ENCODE measurements at places on chromosomes 5 and 9. TPM values are rescaled to one million over a fixed set of nuclear protein-coding genes. Genes with fewer than 3 reads are reported as not detected.

GRCh38 chr5:133298447-133298846 lies 246.6 kb downstream of the HSPA4 start:
- no peak overlapping the region for H3K27ac ChIP-seq
- DNase-seq = no peak
- H3K36me3 ChIP-seq = no peaks in the 10 kb centered on the region
- H3K27me3 ChIP-seq = no peaks in the 10 kb centered on the region
- H3K4me1 ChIP-seq = peaks cover 12% of the 10 kb centered on the region

- no peaks in the 10 kb centered on the region for H3K4me1 ChIP-seq
- no peak overlapping the region for H3K27ac ChIP-seq
- no peak for DNase-seq
- peak overlapping the region; percentile 29 for H3K4me3 ChIP-seq
Observed at GRCh38 chr9:95570150-95570549, 53.4 kb upstream of the PTCH1 start.

LNPEP gene
- 83.4 TPM for total RNA-seq

DNA sequence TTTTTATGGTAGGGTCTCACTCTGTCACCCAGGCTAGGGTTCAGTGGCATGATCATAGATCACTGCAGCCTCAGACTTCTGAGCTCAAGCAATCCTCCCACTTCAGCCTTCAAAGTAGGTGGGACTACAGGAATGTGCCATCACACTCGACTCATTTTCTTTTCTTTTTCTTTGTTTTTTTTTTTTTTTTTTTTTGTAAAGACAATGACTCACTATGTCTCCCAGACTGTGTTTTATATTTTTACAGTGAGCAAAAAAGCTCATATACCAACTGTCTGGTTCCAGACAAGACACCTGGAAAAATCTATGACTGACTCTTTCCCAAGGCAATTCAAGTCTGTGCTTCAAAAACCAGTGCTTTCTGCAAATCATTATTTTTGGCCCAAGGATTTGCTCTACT lies 10.8 kb upstream of the FOXD1 start:
- no peak overlapping the region for H3K4me3 ChIP-seq
- no peaks in the 10 kb centered on the region for H3K36me3 ChIP-seq
- H3K4me1 ChIP-seq = no peaks in the 10 kb centered on the region
- peaks cover 10% of the 10 kb centered on the region for H3K27me3 ChIP-seq
- H3K27ac ChIP-seq = no peak overlapping the region

VAV2 gene
- total RNA-seq = 1.8 TPM

GRCh38 chr9:6959270-6960000 lies 201.7 kb downstream of the KDM4C start:
- no peak for DNase-seq
- H3K27me3 ChIP-seq = no peaks in the 10 kb centered on the region
- H3K27ac ChIP-seq = no peak overlapping the region
- H3K4me3 ChIP-seq = no peak overlapping the region

DNA sequence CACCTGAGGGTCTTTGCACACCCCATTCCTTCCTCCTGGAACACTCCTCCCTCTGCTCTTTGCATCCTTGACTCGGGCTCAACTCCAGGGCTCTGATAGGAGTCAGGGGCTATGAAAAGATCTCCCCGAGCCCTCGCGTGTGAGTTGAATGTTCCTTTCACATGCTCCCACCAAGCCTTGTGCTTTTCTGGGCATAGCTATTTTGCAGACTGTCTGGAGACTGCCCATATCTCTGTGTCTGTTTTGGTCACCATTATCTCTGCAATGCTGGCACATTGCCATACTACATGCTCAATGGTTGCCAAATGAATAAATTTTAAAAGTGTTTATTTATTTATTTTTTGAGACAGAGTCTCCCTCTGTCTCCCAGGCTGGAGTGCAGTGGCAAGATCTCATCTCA lies 56.9 kb upstream of the PLPP1 start:
- H3K36me3 ChIP-seq = no peaks in the 10 kb centered on the region
- DNase-seq = no peak
- no peak overlapping the region for H3K27ac ChIP-seq
- no peaks in the 10 kb centered on the region for H3K27me3 ChIP-seq
- peaks cover 14% of the 10 kb centered on the region for H3K4me1 ChIP-seq
- H3K4me3 ChIP-seq = no peak overlapping the region

DNA sequence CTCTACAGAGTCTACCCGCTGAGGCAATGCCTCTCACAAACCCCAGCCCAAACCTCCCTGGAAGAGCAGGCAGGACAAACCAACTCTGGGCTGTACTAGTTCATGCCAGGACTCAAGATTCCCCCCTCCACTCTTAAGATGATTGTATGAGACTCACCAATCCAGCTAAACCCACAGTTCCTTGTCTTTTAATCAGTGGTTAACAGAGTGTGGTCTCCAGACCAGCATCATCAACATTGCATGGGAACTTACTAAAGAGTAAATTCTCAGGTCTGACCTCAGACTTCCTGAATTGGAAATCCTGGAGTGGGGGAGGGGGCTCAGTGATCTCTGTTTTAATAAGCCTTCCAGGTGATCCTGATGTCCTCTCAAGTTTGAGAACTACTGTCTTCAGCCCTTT lies 240.9 kb downstream of the GAS1 start:
- no peak overlapping the region for H3K27ac ChIP-seq
- no peak overlapping the region for H3K4me3 ChIP-seq
- no peaks in the 10 kb centered on the region for H3K27me3 ChIP-seq

DNA sequence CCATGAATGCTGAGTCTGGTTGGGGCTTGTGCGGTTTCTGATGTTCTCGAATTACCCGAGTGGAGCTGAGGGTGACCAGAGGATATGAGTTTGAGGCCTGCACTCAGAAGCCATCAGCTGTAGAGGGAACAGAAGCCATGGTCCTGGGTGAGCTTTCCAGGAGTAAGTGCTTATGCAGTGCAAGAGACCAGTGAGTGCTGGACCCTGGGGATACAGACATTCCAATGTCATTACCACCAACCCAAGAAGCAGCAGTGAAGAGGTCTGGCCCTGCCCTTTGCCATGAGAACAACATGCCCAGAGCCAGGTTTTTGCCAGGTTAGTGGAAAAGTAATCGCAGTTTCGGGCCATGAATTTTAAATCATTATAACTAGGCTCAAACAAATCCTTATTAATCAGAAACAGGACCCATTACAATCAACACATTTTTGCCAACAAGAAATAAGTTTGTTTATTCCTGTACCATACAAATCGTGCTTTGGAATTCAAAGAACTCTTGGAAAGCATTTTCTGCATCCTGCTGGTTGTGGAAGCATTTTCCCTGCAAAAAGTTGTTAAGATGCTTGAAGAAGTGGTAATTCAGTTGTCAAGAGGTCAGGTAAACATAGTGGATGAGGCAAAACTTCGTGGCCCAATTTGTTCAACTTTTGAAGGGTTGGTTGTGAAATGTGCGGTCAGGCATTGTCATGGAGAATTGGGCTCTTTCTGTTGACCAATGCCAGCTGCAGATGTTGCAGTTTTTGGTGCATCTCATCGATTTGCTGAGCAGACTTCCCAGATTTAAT lies 154.6 kb downstream of the SYK start:
- no peaks in the 10 kb centered on the region for H3K36me3 ChIP-seq
- H3K4me1 ChIP-seq = no peaks in the 10 kb centered on the region
- H3K27ac ChIP-seq = no peak overlapping the region
- H3K27me3 ChIP-seq = peaks cover 13% of the 10 kb centered on the region

- H3K27me3 ChIP-seq = peaks cover 2% of the 10 kb centered on the region
- H3K4me3 ChIP-seq = no peak overlapping the region
- no peak for DNase-seq
- no peaks in the 10 kb centered on the region for H3K36me3 ChIP-seq
Observed at GRCh38 chr5:73805449-73805848, 179.5 kb downstream of the ARHGEF28 start.

GRCh38 chr5:180558232-180558631 lies 33.1 kb downstream of the SCGB3A1 start:
- no peak for DNase-seq
- no peak overlapping the region for H3K4me3 ChIP-seq
- H3K36me3 ChIP-seq = no peaks in the 10 kb centered on the region
- H3K4me1 ChIP-seq = no peaks in the 10 kb centered on the region
- H3K27ac ChIP-seq = no peak overlapping the region

GRCh38 chr5:80246995-80247729 lies 8.7 kb downstream of the SERINC5 start:
- H3K27me3 ChIP-seq = no peaks in the 10 kb centered on the region
- no peak overlapping the region for H3K4me3 ChIP-seq
- H3K36me3 ChIP-seq = peaks cover 1% of the 10 kb centered on the region
- no peak for DNase-seq

DNA sequence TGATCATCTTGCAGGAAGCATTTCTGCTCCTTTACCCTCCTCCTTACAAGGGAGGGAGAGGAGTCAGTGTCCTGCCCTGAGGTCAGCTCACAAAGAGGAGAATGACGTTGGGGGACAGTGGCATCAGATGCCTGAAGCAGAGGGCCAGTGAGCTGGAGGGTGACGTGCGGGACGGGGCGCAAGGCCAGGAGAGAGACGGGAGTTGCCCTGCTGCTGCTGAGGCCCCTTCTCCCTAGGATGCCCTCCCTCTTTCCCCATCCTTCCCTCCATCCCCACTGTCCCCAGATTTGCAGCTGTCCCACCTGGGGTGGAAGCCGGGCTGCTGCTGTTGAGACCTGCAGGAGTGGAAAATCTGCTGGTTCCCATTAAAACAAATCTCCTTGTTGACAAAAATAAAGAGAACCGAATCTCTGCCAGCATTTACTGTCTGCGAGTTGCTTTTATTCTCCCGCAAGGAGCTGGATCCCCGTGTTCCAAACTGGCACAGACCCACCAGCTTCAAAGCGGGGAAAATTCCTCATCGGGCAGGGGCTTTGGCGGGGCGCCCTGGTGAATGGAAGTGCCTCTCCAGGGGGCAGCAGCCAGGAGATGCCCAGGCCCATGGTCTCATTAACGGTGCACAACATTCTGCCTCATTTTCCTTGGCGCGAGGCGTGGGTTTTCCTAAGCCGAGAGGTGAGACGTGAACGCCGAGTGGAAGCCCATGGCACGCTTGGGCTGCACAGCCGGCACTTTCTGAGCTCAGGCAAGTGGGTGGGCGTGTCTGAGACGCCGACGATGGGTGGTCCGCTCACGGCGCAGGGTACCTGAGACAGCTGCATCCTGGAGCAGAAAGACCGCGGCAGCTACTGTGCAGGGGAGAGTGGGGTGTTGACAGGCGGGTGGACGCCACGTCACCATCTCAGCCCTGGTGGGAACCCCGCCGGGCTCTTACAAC lies 13.9 kb upstream of the COL5A1 start:
- no peak overlapping the region for H3K27ac ChIP-seq
- no peaks in the 10 kb centered on the region for H3K4me1 ChIP-seq
- H3K27me3 ChIP-seq = no peaks in the 10 kb centered on the region
- no peak overlapping the region for H3K4me3 ChIP-seq

- no peaks in the 10 kb centered on the region for H3K27me3 ChIP-seq
- peak overlapping the region; percentile 91 for H3K4me3 ChIP-seq
- DNase-seq = peak; percentile 59
- H3K4me1 ChIP-seq = peaks cover 9% of the 10 kb centered on the region
- H3K36me3 ChIP-seq = no peaks in the 10 kb centered on the region
Observed at GRCh38 chr9:85741095-85741874, 469 bp downstream of the AGTPBP1 start.

GRCh38 chr5:140927228-140927573 lies 1.1 kb downstream of the PCDHAC1 start:
- H3K4me1 ChIP-seq = no peaks in the 10 kb centered on the region
- H3K4me3 ChIP-seq = peak overlapping the region; percentile 48
- H3K27me3 ChIP-seq = peaks cover 4% of the 10 kb centered on the region
- DNase-seq = no peak
- H3K36me3 ChIP-seq = no peaks in the 10 kb centered on the region

DNA sequence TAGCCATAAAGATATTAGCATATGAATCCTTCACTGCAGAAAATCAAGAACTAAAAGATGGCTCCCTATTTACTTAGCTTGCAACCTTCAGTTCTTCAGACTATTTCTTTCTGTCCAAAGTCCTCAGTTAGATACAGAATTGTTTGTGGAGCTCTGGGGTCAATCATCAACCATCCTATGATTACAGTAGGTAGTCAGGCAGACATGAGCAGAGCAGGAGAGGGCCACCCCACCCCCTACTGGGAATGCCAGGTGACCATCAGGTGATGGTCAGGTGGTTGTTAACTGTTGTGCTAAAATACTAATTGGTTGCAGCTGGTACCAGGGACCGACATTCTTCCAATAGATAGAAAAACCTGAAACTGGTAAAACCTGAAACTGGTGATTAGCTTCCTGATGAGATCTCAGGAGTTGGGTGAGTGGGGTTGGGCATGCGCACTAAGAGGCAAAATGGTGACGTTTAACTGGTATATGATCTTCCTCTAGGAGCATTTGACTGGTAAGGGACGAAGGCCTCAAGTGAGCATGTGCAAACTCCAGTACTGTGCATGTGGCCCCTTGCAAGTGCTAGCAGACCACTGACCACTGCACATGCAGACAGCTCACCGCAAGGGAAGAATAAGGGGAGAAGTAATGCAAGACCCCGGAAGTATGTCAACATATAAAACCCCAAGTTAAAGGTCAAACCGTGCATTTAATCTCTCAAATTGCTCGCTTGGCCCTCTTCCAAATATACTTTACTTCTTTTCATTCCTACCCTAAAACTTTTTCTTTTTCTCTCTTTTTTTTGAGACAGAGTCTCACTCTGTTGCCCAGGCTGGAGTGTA lies 13.6 kb downstream of the C9orf57 start:
- no peaks in the 10 kb centered on the region for H3K36me3 ChIP-seq
- no peak for DNase-seq
- H3K4me3 ChIP-seq = no peak overlapping the region
- no peaks in the 10 kb centered on the region for H3K4me1 ChIP-seq

GRCh38 chr5:139569270-139569955 lies 8.3 kb downstream of the UBE2D2 start:
- H3K27me3 ChIP-seq = no peaks in the 10 kb centered on the region
- no peak for DNase-seq
- H3K4me1 ChIP-seq = peaks cover 51% of the 10 kb centered on the region
- H3K4me3 ChIP-seq = no peak overlapping the region
- H3K36me3 ChIP-seq = peaks cover 4% of the 10 kb centered on the region
- no peak overlapping the region for H3K27ac ChIP-seq

HTR4 gene
- total RNA-seq = not detected

DND1 gene
- 5.5 TPM for total RNA-seq

- H3K27ac ChIP-seq = no peak overlapping the region
- no peaks in the 10 kb centered on the region for H3K36me3 ChIP-seq
- H3K4me3 ChIP-seq = no peak overlapping the region
- DNase-seq = no peak
- H3K4me1 ChIP-seq = no peaks in the 10 kb centered on the region
Observed at GRCh38 chr5:149940941-149941644, 3.5 kb downstream of the PDE6A start.

DNA sequence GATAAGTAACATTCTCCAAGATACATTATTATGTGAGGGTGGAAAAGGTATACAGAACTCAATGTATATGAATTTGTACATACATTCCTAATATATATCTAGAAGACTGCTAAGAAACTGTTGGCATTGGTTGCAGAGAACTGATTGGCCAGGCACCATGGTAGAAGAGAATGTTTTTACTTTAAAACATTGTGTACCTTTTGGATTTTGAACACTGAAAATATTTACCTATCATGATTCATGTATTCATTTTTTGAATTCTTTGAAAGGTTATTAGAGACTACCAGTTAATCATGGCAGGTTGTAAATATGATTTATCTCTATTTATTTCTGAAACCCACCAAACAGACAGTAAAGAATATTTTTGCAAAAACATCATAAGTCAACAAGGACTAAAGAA lies 41.2 kb upstream of the ADRB2 start:
- no peak overlapping the region for H3K27ac ChIP-seq
- no peaks in the 10 kb centered on the region for H3K36me3 ChIP-seq
- H3K4me1 ChIP-seq = no peaks in the 10 kb centered on the region
- no peak for DNase-seq
- no peaks in the 10 kb centered on the region for H3K27me3 ChIP-seq
- no peak overlapping the region for H3K4me3 ChIP-seq
